Diencephalon (tissue), 1 donor: ENCODE measurements at places on chromosomes 7 and 10. TPM values are rescaled to one million over a fixed set of nuclear protein-coding genes. Genes with fewer than 3 reads are reported as not detected.

The IDE gene
- total RNA-seq = 20.5 TPM

The PSD gene
- 108 TPM for total RNA-seq

The TUBAL3 gene
- not detected for total RNA-seq

The SPDYE11 gene
- not detected for total RNA-seq

The SVOPL gene
- total RNA-seq = 3.0 TPM

The TMEM176B gene
- total RNA-seq = 5.8 TPM

The SPAG6 gene
- total RNA-seq = 11.1 TPM

The LBX1 gene
- total RNA-seq = not detected

The ACTL6B gene
- 90.4 TPM for total RNA-seq

The OPN4 gene
- not detected for total RNA-seq

The PDLIM1 gene
- 2.1 TPM for total RNA-seq

The TRPV5 gene
- 0.23 TPM for total RNA-seq

The PHKG1 gene
- total RNA-seq = 7.2 TPM

The TRIM74 gene
- total RNA-seq = 0.69 TPM

The RALA gene
- total RNA-seq = 48.4 TPM

The OR13A1 gene
- not detected for total RNA-seq
